ENCODE measurements at places on chromosomes 11 and 22.

DNA sequence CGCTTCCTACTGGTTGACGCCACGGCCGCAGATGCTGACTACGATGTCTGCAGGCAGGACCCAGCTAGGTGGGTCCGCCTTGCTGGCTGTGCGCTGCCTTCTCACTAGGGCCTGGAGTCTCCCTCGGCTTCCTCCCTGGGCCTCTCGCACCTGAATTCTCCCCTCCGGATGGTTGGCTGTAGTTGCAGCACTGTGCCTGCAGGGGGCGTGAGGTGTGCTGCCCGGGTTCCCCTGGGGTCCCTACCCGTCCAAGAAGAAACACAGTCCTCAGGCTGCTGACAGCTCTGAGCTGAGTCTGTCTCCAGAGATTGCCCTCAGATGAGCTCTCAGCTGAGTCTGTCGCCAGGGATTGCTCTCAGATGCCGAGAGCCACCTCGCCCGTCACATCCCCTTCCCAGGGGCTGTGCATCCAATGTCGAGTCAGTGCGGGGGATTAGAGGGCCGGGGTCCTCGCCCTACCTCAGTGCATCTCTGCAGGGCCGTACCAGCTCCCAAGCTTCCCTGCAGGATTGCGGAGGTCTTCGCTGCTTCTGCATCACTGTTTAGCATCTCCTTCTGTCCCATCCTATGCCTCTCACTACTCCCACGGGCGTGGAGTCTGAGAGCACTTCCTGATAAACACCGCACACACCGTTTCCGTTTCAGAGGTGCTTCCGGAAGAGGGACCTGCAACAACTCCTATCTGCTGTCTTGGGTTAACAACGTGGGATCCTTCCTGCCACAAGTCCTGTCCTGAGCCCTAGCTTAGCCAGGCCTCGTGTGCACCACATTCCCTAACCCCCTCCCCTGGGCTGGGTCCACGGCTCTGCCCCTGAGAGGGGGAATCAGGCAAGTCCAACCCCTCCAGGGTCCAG lies 196.9 kb downstream of the CSNK2A3 start:
- DNase-seq, result no peak

- no peak for DNase-seq
Measured at GRCh38 chr22:49205483-49205800, 622.2 kb downstream of the BRD1 start.

DNA sequence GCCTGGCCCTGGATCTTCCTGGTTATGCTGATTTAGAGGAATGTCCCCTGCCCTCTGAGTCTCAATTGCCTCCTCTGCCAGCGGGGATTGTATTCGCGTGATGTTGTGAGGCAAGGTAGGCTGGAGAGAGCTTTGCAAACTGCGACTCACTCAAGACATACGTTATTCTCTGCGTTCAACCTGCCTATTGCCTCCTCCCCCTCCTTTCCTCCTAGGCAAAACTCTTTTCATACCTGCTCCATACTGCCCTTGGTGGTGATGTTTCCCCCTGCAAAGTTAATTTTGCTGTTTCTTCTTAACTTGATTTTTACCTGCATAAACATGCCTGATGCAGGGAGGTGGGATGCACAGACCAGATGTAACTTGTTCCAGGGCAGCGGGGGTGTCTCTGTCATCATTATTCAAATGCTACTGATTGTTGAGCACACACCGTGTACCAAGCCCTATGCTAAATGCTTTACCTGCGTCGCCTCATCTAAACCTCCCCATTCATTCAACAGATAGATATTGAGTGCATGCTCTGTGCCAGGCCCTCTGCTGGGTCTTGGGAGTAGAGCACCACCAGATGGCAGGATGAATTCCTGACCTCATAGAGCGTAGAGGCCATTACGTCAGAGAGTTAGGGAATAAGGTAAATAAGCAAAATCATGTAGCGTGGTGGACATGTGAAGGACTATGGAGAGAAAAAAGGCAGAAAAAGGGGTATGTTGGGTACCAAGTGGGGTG lies 29.0 kb downstream of the SGSM1 start:
- DNase-seq, result no peak

DNA sequence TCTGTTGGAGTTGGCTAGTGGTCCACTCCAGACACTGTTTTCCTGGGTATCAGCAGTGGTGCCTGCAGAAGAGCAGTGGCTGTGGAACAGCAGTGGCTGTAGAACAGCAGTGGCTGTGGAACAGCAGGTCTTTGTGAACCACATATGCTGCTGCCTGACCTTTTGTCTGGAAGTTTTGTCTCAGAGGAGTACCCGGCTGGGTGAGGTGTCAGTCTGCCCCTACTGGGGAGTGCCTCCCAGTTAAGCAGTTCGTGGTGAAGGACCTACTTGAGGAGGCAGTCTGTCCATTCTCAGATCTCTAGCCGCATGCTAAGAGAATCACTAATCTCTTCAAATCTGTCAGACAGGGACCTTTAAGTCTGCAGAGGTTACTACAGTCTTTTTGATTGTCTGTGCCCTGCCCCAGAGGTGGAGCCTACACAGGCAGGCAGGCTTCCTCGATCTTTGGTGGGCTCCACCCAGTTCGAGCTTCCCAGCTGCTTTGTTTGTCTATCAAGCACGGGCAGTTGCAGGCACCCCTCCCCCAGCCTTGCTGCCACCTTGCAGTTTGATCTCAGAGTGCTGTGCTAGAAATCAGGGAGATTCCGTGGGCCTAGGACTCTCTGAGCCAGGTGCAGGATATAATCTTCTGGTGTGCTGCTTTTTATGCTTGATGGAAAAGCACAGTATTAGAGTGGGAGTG lies 89.1 kb upstream of the TRIM48 start:
- DNase-seq, result no peak

- no peak for DNase-seq
Measured at GRCh38 chr22:39943337-39943736, 16.9 kb upstream of the TMA7B start.

Measured in transverse colon (tissue), 4 donors.